ENCODE measurements at places on chromosomes 5 and 9. TPM values are rescaled to one million over a fixed set of nuclear protein-coding genes. Genes with fewer than 3 reads are reported as not detected.
A peak's percentile ranks its signal among the peaks of the same experiment; 100 is the strongest.

GRCh38 chr5:68494771-68495170 lies 279.2 kb downstream of the PIK3R1 start:
- DNase-seq = no peak

DNA sequence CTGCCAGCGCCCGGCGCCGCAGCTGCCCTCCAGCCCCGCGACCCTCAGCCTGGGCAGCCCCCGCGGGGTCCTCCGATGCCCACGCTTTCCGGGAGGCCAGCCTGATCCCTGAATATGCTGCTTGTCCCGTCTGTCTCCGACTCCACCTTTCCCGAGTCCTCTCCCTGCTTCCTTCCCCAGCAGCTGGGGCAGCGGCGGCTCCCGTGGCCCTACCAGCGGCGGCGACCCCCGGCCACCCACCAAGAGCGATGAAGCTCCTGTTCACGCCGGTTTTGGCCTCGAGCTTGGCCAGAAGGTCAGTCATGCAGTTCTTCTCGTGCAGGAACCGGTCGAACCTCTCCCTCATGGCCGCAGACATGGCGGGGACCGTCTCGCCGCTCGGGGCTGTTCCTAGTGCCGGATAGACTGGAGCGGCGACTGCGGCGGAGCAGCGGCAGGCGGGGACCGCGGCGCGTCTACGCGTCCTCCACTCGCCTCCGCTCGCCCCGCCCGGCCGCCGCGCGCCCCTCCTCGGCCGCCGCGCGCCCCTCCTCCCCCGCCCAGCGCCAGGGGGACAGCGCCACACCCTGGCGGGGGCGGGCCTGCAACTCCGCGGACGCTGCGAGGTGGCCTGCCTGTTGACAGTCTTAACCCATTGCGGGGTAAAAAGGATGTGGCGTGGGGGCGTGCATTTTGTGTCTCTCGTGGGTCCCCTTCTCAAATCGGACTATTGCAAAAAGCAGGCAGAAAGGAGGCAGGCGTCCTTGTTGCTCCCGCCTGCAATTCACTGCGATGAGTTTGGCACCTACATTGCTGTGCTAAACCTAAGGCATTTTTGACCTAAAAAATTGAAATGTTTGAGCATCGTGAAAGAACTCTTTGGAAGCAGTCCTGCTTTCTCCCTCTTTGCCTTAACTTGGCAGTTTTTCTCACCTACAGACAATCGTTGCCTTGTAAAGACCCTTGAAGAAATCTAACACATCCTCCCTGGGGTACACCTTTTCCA lies at the start of gene REEP5:
Gene REEP5, minus strand, starts transcription at position 395 of the 985 bp plus-strand sequence. Its CDS starts 37 bp downstream, at position 358.
- DNase-seq = peak; percentile 81

DNA sequence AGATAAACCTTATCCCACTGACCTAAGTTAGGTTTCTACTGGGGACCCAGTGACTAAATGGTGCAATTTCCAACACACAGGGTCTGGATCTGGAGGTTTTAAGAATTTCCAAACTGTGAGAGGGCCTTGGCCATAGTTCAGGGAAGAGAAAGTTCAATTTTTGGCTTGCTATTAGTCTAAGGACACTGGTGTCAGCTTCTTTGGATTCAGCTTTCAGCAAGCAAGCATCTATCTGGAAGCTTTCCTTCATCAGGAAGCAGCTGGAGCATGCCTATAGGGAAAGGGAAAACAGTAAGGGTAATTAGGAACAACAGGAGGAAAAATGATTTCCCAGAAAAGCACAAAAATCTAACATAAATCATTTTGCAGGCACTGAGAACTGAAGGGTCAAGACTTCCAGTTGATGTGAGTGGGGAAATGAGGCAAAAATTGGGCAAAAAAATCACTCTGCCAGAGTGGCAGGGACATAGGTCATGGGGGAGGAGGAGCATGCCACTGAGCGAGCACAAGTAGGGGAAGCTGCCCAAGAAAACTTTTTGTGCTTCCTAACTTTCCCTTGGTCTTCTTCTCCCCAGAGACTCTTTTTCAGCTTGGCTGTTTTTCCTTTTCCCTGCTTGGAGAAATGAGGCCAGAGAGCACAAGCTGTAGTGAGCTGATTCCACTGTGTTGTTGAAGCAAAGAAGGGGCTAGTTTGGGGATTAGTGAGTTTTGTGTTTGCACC lies 299.6 kb downstream of the FGF10 start:
- no peak for DNase-seq

DNA sequence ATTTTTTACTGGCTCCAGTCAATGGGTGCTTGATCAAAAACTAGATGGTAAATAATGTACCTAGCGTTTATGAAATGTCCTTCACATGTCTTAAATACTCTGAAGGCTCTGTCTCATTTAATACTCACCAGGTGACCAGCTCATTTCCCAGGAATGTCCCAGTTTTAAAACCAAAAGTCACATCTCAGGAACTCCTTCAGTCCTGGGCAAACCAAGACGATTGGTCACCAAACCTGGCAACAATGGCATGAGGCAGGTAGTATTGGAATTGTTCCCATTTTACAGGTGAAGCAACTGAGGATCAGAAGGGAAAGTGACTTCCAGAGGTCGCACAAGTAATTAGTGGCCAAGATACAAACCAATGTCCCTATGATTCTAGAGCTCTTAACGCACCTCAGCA lies 27.7 kb downstream of the SMIM23 start:
- no peak for DNase-seq

GRCh38 chr5:179309751-179310320 lies 35.4 kb downstream of the ADAMTS2 start:
- no peak for DNase-seq

GRCh38 chr5:114418176-114419066 lies 56.6 kb downstream of the KCNN2 start:
- no peak for DNase-seq

The SLC45A2 gene
- total RNA-seq = not detected

The TBC1D9B gene
- 45.1 TPM for total RNA-seq
